ENCODE measurements at places on chromosomes 13 and 19.
A peak's percentile ranks its signal among the peaks of the same experiment; 100 is the strongest.

DNA sequence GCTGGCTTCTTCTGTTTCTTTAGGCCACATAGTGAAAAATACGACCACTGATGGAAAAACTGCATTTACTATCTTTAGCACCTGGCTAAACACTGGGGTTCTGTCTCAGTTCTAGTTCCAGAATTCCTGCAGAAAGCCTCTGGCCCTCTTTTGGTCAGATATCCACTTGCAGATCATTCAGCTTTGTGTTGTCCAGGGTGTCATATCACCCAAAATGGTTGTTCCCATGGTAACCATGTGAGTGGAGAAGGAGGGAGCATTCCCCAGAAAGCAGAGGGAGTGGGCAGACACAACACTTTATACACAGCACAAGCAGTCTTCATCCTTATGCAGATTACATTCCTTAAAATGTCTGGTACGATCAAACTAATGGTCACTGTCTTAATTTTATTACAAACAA, 73.5 kb downstream of the CAB39L start:
- no peak for DNase-seq

DNA sequence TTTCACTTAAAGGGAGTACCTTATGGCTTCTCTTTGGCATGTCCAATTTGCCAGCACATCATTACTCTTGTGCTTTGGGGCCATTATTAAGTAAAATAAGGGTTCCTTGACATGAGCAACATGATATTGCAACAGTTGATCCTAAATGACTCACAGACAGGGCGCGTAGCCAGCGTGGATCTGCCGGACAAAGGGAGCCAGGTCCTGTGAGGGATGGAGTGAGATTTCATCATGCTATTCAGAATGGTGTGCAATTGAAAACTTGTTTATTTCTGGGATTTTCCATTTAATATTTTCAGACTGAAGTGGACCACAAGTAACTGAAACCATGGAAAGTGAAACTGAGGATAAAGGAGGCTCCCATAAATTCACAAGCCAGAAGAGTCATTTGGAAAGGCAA, 48.6 kb upstream of the WASF3 start:
- peak; percentile 98 for DNase-seq

- DNase-seq, result peak; percentile 22
Measured at GRCh38 chr13:21825186-21825585, 154.3 kb downstream of the FGF9 start.

DNA sequence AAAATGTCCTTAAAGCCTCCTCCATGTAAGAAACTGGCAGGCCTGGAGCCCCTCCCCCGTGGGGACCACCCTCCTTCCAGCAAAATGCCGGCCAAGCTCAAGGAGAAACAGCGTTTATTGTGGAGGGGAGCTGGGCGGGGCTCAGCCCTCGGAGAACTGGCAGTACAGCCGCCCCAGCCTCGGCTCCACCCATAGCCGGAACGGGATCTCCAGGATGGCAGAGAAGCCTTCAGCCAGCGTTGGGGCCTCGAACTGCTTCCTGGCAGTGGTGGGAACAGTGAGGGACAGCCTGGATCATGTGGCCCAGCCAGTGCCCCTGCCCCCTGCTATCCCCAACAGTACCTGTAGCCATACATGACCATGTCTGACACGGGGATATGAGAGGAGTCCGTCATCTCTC, 6.3 kb downstream of the PNKP start:
- peak; percentile 57 for DNase-seq

- DNase-seq, result no peak
Measured at GRCh38 chr19:6498294-6499036, 3.6 kb downstream of the TUBB4A start.

DNA sequence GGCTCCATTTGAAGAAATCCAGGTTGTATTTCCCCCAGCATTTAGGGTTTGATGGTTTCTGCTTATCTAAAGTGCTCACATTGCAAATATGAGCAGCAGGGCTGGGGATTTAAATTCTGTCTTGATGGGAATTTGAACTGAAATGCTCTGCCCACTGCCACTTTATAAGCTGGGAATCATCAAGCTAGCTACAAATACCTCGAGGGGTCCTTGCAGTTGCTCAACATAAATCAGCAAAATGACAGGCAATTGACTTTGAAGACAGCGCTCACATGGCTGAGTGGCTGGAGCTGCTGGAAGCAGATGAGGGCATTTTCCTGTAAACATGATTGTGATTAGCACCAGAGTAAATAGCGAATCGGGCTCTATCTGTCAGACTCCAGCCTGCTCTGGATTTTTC, 39.4 kb upstream of the MEDAG start:
- DNase-seq, result no peak

- peak; percentile 22 for DNase-seq
Measured at GRCh38 chr19:3263866-3264265, 39.4 kb downstream of the CELF5 start.

DNA sequence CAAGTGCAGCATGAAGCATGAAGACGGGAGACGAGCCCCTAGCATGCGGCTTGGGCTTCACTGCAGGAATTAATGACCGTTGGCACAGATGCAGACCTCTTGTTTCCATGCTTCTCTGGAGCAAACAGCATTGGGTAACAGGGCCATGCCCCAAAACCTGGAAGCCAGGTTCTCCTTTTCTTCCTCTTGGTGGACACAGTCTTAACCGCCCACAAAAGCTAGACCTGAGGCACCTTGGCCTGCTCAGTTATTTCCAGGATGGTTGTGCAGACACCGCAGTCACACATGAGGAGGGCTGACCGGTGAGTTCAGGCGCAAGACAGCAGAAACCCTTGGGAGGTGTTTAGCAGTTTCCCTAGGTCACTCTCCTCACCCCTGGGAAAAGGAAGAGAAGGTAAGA, 133.9 kb upstream of the GJB6 start:
- DNase-seq, result no peak

DNA sequence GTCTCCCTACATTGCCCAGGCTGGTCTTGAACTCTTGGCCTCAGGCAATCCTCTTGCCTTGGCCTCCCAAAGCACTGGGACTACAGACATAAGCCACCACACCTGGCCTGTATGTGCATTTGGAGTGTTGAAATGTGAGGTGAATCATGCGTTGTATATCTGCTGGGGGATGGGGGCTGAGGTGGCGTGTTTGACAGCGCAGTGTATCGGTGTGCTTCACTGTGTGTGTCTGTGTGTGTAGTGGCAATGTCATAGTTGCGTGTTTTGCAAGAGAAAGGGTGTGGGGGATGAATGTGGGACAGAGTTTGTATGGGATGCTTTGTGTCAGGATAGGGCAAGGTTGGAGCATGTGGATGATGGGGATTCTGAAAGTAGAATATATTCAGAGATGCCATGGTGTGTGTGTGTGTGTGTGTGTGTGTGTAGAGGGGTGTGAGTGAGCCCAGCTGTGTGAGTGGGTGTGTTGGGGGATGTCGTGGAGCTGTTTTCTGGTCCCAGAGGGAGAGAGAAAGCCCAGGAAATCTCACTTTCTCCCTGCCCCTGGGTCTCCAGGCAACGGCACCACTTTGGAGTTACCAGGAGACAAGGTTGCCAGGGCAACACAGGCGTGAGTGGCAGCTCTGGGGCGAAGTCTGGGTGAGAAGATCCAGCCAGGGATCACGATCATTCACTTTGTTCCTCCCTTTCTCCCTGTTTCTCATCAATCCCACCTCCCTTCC, 1.1 kb upstream of the SWSAP1 start:
- peak; percentile 36 for DNase-seq

- DNase-seq, result peak; percentile 79
Measured at GRCh38 chr13:43664700-43665191, 122.0 kb downstream of the ENOX1 start.

GRCh38 chr19:37987356-37988332, 80.6 kb downstream of the SIPA1L3 start:
- DNase-seq, result no peak

- no peak for DNase-seq
Measured at GRCh38 chr13:71602344-71602743, 264.7 kb downstream of the DACH1 start.

Measured in fibroblast of lung (primary cell).